ENCODE measurements at places on chromosomes 16 and 17.

DNA sequence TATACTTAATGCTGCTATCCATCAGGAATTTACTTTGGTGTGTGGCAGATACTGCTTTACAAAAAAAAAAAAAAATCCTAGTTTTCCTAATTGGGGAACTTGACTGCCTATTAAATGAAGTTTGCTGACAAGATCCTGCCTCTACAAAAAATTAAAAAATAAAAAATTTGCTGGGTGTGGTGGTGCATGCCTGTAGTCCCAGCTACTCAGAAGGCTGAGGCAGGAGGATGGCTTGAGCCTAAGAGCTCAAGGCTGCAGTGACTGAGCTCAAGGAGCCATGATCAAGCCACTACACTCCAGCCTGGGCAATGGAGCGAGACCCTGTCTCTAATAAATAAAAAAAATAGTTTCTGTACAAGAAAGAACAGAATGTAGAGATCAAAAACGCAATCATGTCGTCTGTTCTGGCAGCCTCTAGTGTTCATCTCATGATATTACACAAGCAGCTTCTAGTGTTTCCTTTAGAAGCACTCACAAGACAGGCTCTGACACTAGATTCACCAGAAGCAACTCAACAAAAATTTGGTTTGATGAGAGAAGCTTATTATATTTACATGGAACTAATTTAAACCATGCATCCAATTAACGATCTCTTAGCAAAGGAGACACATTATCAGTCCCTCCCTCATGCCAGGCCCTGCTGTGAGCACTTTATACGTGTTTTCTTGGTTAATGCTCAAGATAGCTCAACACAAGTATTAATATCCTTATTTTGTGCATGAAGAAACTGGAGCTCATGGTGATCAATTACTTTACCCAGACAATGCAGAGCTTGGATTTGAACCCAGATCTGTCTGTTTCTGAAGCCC is 6.8 kb upstream of the KRTAP17-1 start:
- DNase-seq: no peak

GRCh38 chr17:55437159-55437605 is 15.5 kb upstream of the MMD start:
- DNase-seq: no peak

DNA sequence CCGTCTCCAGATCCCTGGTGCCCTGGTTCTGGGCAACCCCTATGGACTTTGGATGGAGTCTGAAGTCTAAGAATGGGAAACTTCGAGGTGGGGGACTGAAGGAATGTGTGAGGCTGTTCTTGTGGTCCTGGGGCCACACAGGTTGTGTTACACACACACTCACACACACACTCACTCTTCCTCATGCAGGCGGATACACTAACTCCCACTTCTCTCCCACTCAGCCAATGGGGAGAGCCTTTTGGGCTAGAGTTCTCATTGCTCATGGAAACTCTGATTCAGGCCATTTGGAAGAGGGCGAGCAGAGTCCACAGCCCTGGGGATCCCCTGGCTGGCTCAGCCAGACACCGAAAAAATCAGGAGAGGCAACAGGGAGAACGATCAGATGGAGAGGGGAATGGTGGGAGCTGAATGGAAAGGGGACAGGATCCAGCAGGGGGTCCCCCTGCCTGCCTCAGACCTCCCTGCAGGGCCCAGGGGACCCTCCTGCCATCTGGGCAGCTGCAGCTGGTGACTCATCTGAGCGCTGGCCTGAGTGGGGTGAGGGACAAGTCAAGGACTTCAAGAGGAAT is 9.1 kb downstream of the IGFBP4 start:
- DNase-seq: no peak

GRCh38 chr17:12438813-12439586 is 226.7 kb upstream of the MYOCD start:
- DNase-seq: no peak

GRCh38 chr16:85943711-85944110 is 44.7 kb downstream of the IRF8 start:
- DNase-seq: no peak

- no peak for DNase-seq
Observed at GRCh38 chr17:14150619-14151018, 81.3 kb downstream of the COX10 start.

GRCh38 chr16:68981971-68982370 is 123.5 kb upstream of the HAS3 start:
- no peak for DNase-seq

DNA sequence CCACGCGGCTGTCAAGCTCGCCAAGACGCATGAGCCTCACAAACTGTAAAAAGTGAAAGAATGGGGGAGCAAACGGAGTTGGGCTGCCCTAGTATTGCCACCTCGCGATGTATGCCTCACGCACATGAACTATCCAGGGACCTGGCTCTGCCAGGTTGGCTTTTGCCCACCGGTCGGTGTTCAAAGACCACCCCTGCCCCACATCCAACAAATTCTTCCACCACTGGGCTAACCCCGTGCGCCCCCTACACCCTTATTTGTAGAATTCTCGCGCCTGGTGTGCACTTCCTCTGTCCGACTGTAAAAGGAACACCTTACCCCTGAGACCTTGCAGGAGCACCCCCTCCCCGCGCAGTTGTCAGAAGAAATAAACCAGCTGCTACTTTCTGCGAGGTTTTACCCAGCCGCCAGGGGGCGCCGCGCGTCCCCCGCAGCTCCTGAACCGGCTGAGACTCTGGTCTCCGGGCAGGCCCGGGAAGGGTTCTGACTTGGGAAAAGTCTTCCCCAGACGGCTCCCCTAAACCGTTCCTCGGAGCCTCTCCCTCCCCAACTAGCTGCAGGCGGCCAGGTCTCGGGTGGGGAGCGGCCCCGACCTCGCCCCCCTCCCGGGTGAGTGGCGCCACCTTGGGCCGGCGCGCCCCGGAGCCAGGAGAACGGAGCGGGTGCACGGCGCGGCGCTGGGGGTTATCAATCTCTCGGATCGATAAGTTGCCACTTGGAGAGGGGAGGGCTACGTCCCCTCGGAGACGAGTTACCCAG is 1.7 kb upstream of the ZNF423 start:
- DNase-seq: peak; percentile 59

- no peak for DNase-seq
Observed at GRCh38 chr17:41523787-41524186, 4.3 kb downstream of the KRT19 start.

DNA sequence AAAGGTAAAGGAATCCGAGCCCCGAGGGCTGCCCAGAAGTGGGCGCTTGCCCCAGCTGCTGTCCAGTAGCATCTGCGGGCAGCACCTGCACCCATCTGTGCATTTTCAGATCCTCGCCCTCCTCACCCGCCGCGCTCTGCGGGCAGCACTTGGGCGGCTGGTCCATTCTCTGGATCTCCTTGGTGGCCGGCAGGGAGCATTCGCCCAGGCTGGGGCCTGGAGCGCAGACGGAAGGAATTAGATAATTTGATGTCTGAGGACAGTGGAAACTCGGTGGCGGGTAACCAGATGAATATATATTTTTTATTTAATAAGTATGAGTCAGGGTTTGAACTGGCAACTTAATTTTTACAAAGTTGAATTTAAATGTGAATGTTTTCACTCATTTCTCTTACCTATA is 88.5 kb downstream of the NPIPB11 start:
- no peak for DNase-seq

DNA sequence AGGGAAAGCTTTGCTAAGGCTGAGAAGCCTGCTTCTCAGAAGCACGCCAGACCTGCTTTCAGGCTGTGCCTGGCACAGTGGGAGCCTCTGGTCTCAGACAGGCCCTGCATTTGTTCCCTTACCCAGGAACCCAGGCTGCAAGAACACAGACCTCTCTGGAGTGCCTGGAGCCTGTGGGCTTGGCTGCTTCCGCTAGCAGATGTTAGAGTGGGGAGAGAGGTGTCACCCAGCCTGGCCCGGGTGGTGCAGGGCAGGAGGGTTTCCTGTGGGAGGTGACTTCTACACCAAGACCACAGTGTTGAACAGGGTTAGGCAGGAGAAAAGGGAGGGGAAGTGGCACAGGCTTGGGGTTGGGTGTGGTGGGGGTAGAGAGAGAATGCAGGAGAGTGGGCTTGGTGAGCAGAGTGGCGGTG is 35.8 kb upstream of the ADGRG1 start:
- DNase-seq: peak; percentile 74

GRCh38 chr16:4556580-4556979 is 440 bp downstream of the C16orf96 start:
- no peak for DNase-seq

GRCh38 chr17:79224476-79224875 is 149.9 kb downstream of the ENGASE start:
- DNase-seq: no peak

GRCh38 chr17:50847566-50847965 is 12.2 kb downstream of the WFIKKN2 start:
- no peak for DNase-seq

- DNase-seq: no peak
Observed at GRCh38 chr17:82230609-82231311, 1.9 kb downstream of the SLC16A3 start.

DNA sequence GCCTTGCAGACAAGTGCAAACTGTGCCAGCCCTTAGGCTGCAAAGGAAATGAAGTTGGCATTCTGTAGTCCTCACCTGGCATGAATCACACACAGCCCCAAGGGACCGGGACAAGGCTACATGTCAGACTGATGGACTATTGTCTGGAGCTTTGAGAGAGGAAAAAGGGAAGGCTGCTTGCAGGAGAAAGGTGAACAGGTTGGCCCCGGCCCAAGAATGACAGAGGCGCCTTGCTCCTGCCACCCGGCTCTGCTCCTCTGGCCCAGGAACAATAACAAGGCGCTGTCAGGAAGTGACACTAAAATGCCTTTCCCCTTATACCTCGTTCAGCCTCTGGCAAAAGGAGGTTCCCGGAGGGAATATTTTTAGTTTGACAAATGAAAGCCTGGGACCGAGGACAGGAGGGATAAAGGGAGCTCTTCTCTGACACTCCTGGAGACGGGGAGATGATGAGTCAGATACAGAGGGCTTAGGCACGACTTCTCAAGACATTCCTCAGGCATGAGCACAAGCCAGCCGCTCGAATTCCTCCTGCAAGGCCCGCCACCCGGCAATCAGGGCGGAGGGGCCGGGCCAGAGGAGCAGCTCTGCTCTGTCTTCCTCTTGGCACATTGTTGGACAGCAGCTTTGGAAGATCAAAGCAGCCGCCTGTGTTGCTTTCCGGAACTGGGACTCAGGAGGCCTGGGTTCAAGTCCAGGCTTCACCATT is 105.8 kb downstream of the NOG start:
- DNase-seq: no peak

DNA sequence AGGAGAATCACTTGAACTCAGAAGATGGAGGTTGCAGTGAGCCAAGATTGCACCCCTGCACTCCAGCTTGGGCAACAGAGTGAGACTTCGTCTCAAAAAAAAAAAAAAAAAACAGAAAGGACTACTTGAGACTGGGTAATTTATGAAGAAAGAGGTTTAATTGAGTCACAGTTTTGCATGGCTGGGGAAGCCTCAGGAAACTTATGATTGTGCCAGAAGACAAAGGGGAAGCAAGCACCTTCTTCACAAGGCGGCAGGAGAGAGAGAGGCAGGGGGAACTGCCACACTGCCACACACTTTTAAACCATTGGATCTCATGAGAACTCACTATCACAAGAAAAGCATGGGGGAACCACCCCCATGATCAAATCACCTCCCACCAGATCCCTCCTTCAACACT is 9.0 kb upstream of the MILR1 start:
- no peak for DNase-seq

DNA sequence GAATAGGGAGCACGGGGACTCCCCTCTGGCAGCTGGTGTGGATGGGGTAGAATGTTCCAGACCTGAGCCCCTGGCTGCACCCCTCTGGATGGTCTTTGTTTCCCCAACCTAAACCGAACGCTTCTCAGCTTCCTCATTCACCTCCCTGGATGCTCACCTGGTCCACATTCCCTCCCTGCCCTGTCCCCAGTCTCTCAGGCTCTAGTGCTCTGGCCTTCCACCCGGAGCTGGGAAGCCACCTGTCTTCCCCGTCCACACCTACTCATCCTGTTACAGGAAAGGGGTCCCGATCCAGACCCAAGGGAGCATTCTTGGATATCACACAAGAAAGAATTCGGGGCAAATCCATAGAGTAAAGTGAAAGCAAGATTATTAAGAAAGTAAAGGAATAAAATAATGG is 73.5 kb downstream of the CYLD start:
- DNase-seq: no peak

- DNase-seq: no peak
Observed at GRCh38 chr17:52147872-52148271, 10.6 kb downstream of the CA10 start.

DNA sequence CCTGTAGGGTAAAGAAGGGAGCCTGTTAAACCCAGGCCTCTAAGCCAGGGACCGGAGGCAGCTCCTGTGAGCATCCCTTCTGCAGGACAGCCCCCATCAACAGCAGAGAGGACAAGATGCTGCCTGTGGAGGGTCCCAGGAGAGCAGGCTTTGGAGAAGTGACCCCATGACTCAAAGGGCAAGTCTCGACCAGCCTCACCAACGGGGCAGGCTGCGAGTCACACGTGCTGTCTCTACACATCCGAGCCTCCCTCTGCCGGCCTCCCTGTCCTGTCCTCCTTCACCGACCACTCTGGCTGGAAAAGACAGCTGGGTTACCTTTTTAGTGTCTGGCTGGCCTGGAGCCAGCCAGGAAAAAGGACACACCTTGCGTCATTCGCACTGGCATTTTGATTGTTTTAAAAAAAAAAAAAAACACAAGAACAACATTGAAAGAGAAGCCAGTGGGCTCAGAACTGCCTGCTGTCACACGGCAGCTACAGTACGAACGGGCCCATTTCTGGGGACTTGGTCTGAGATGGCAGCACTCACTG is 74.5 kb upstream of the RCVRN start:
- DNase-seq: no peak

DNA sequence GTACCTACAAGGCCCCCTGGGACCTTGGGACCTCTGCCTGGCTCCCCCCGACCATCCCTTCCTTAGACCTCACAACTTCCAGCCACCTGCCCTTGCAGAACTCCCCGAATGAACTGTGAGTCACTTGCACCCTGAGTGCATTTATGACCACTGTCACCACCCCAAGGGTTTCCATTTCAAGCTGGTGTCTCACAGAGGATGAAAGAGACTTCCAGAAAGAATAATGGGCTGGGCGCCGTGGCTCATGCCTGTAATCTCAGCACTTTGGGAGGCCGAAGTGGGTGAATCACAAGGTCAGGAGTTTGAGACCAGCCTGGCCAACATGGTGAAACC is 124.5 kb upstream of the CIBAR2 start:
- no peak for DNase-seq

Measured in naive thymus-derived CD4-positive, alpha-beta T cell (primary cell).